ENCODE measurements at places on chromosomes 12 and 14.

DNA sequence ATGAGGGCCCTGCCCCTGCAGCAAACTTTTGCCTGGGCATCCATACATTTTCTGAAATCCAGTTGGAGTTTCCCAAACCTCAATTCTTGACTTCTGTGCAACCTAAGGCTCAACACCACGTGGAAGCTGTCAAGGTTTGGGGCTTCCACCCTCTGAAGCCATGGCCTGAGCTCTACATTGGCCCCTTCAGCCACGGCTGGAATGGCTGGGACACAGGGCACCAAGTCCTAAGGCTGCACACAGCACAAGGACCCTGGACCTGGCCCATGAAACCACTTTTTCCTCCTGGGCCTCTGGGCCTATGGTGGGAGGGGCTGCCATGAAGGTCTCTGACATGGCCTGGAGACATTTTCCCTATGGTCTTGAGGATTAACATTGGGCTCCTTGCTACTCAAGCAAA, 266.3 kb downstream of the LRIG3 start:
- no peak for DNase-seq

- no peak for DNase-seq
Measured at GRCh38 chr12:62332598-62332997, 72.4 kb downstream of the USP15 start.

- DNase-seq = no peak
Measured at GRCh38 chr12:56086096-56086495, 6.1 kb downstream of the ERBB3 start.

DNA sequence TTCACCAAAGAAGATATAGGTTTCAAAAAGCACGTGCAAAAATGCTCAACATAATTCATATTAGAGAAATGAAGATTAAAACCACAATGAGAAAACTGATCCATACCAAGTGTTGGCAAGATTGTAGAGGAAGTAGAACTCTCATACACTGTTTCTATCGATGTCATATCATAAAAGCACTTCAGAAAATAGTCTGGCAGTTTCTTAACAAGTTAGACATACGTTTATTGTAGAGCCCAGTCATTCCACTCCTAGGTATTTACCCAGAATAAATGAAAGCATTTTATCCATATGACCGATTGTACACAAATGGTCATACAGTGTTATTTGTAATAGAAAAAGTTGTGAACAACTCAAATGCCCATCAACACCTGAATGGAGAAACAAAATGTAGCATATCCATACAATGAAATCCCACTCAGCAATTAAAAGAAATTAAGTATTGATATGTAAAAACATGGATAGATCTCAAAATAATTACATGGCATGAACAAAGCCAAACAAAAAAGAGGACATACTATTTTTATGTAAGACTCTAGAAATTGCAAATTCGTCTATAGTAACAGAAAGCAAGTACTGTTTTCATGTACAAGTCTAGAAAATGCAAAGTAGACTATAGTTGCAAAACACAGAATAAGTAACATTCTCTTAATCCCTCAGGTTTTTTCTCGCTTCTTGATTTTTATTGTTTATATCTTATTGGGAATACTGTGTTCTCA, 41.0 kb downstream of the USP15 start:
- no peak for DNase-seq

GRCh38 chr14:100762089-100762515, 35.4 kb downstream of the DLK1 start:
- peak; percentile 6 for DNase-seq

GRCh38 chr12:67957383-67957782, 31.9 kb upstream of the IFNG-AS1 start:
- DNase-seq = no peak

- DNase-seq = no peak
Measured at GRCh38 chr12:42236017-42236416, 2.0 kb downstream of the YAF2 start.

DNA sequence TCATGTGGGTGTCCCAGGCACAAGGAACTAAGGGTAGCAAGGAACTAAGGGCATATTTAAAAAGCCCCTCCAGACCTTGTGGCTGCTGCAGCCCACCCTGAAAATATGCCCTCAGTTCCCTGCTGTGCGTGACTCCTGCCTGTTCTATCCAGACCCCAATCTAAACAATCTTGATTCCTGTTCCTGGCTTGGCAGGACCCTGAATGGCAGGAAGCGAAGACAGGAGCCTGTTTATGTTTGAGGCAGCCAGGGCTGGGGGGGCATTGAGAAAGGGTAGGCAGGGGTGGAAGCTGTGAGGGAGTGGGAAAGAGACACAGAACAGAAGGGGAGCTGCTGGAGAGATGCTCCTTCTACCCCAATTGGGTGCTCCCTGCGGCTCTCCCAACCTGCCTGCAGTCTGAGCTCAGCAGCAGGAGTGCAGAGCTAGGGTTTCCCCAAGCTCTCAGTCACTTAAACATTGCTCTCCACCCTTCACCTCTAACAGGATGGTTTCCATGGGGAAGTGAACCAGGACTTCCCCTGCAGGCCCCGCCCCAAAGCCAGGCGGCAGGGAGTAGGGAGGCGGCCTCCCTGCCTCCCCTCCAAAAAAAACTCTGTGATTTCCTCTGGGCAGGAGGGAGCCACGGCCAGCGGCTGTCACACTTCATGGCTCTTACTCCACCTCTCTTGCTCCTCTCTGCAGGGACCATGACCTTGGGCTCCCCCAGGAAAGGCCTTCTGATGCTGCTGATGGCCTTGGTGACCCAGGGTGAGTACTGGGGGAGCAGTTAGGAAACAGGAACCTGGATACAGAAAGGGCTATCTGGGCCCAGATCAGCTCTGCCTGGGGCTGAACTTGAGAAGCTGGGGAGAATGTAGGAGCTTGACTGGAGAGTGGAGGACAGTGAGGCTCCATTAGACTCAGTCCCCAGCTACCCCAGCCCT, 4.7 kb downstream of the ACVRL1 start:
- DNase-seq = no peak

DNA sequence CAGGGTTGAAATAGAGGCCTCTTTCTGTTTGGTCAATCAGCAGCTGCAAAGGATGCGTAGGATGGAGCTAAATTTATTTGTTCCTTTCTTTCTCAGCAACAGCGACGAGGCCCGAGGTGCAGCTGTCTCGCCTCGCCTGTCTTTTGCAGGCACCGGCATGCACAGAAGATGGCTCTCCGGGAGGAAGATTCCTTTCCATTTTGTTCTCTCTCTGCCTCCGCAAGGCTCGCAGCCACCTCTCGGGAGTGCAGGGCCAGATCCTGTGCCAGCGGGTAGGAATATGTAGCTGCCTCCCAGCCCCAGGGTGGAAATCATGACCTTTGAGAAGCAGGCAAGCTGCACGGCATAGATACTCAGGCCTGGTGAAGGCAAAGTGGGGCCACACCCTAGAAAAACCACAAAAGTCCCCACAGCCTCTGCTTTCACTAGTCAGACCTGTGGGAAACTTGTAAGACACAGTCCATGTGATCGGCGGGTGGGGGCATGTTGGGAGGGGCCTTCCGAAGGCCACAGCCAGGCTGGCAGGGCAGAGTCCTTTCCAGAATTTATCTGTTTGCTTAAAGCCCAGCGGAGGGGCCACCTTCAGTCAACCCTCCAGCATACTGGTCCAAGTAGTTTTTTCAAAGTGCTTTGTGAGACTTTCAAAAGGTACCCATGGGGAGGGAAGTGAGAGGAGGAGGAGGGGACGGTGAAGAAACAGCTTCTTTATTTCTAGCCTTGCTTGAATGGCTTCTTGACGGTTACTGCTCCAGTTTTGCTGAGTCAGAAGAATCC, at the start of gene MAP1LC3B2:
Gene MAP1LC3B2, plus strand, starts transcription at position 220 of the 774 bp plus-strand sequence. CDS start 16,562 bp downstream, outside the sequence.
- DNase-seq = peak; percentile 93

DNA sequence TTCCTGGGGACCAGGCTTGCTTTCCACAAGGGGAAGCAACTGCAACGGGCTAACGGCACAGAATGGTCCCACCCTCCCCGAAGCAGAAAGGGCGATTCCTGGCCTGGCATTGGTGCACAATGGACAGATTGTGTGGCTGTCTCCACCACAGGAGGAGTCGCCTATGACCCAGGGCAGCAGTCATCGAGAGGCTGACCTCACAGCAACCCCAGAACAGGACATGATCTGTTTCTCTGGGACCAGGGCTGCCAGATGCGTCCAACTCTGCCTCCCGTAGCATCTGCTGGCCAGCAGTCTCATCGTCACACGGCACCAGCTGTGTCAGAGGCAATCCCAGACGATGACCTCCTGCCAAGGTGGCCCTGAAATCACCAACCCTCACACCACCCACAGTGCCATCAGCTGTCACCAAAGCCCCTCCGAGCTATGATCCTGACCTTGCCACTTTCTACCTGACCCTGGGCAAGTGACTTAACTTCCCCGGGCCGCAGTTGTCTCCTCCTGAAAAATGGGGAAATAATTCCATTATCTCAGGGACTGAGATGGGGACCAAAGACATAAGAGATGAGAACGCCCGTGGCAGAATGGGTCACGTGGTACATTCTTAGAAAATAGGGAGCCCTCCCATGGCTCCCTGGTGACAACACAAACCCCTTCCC, 86.7 kb downstream of the CHGA start:
- DNase-seq = no peak

GRCh38 chr14:60220917-60221316, 28.1 kb upstream of the PPM1A start:
- DNase-seq = no peak

DNA sequence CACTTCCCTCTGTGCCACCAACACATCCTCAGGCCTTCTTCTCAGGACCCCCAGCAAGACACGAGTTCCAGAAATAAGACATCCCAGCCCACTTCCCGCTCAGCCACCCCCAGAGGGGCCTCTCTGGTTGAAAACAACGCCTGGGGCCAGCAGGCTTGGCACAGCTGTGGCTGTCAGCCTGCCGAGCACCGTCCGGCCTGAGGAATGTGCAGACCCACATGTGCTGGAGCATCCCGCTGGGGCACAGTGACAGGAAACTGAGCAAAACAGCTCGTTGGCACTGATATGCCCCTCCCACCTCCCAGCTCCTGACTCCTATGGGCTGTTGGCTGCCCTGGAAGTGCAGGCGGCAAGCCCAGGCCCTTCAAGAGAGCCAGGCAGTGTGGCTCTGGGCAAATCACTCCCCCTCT, 1.4 kb downstream of the SYNE3 start:
- peak; percentile 48 for DNase-seq

DNA sequence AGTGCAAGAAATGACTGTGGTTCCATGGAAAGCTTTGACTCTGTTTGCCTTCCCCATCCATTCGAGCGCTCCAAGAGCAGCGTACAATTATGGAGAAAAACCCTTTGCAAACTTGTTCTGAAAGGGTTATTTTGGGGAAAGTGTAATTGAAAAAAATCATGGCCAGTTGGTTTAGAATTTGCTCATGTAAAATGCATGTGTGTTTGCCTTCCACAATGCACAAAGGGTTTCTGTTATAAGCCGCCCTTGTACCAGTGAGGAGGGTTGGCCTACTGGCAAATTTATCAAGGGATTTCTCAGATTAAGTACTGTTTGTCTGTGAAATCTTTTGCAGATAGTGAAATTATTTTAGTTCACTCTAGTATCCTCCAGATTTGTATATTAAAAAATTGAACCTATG, 62.7 kb upstream of the PELI2 start:
- DNase-seq = no peak

- DNase-seq = no peak
Measured at GRCh38 chr14:101377069-101377468, 184.2 kb upstream of the DIO3 start.

DNA sequence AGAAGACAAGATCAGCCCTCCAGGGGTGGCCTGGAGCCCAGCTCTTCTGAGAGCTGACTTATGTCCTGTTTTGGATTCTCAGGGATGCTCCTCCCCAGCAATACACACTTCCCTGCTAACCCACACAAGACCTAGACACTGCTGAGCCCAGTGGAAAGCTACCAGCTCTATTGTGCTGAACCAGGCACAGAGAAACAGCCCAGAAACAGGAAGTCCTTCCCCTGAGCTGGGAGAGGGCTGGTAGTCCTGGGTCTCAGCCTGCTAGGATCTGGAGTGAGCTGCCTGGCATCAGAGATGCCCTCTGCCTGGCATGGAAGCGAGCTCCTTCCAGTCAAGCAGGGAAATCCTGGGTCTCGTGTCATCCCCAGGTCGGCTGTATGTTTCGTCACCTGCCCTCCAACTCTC, 1.2 kb upstream of the LAG3 start:
- no peak for DNase-seq

DNA sequence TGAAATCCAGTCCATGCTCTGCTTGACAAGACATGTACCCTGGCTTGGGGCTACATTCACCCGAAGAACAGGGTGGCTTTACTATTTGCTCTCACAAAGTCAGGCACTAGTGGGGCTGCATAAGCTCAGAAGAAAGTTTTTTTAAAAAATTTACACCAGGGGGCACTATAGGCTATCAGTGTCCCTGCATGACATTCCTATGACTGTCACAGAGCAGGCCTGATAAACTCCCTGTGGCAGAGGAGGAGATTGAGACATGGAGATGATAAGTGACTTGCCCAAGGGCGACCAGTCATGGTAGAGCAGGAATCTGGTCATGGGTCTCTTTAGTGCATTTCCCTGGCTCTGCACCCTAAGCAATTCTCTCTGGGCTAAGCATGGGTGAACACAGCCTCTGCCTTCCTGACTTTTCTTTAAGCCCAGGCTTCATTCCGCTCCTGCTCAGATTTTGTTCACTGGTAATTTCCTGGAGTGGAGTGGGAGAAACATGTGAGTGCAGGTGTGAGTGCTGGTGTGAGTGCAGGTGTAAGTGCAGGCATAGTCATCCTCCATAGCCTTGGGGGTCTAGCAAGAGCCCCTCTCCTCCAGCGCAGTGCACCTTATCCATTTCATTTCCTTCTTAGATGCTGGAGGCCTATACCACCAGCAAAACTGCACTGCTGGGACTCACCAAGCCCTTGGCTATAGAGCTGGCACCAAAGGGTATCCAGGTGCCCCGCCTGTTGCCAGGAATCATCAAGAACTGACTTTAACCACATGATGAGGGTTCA, 91.6 kb downstream of the DHRS2 start:
- DNase-seq = peak; percentile 52

- DNase-seq = no peak
Measured at GRCh38 chr12:102171951-102172350, 25.7 kb downstream of the PMCH start.

DNA sequence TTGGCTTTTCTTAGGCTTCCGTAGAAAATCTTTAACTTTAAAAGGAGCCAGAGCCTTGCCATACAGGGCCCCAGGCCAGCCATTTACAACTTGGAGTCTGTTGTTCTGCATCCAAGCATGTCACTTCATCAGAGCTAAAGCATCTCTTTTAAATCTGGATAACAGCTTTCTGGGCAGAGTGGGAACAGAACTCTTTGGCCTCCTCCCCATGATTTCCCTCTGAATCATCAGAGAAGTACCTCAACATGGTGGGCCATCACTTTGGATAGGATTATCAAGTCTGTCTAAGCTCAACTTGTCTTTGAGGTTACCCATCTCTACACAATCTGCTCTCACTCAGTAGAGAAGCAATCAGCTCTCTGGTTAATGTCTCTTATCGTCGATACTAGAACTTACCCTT, 170.9 kb downstream of the SLC6A15 start:
- no peak for DNase-seq

- DNase-seq = peak; percentile 22
Measured at GRCh38 chr12:109736552-109737108, 23.0 kb downstream of the FAM222A start.

- no peak for DNase-seq
Measured at GRCh38 chr12:66495709-66496108, 183.2 kb downstream of the GRIP1 start.

GRCh38 chr12:42865282-42865681, 275.7 kb upstream of the PRICKLE1 start:
- DNase-seq = no peak

- no peak for DNase-seq
Measured at GRCh38 chr12:119079530-119079929, 98.2 kb downstream of the SRRM4 start.

- no peak for DNase-seq
Measured at GRCh38 chr14:100573002-100573756, 14.0 kb downstream of the BEGAIN start.
